Stimulated activated CD4-positive, alpha-beta T cell treated with anti-CD3 and anti-CD28 coated beads, Interleukin-12 subunit alpha, Interleukin-12 subunit beta, amount 100 ng/mL, for 4 hours (primary cell): ENCODE measurements at places on chromosomes 12 and 14.

- DNase-seq, result no peak
These were observed 21.7 kb downstream of the BORCS5 start for GRCh38 chr12:12378616-12379015.

DNA sequence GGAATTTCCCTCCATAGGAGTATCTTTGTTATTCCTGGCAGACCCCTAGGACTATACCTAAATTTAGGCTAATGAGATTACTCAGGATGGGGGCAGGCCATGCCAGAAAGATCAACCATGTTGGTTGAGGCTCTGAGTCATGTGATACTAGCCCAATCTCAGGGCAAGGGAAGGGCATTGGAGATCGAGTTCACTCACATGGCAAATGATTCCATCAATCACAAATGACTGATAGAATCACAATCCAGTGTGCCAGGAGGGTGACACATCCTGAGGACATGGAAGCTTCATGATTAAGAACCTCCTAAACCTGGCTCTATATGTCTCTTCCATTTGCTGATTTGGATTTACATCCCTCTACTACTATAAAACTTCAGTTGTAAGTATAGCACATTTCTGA lies 182.3 kb downstream of the NTF3 start:
- DNase-seq, result no peak

DNA sequence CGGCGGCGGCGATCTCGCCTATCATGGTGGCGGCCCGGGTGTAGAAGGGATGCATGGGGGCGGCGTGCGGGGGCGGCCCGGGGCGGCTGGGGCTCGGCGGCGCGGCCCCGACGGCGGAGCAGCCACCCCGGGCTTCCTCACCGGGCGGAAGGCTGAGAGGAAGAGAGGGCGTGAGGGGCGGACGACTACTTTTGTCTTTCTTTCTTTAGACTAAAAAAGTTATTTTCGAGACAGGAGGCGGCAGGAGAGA lies 240 bp downstream of the BTG1 start:
- no peak for DNase-seq

DNA sequence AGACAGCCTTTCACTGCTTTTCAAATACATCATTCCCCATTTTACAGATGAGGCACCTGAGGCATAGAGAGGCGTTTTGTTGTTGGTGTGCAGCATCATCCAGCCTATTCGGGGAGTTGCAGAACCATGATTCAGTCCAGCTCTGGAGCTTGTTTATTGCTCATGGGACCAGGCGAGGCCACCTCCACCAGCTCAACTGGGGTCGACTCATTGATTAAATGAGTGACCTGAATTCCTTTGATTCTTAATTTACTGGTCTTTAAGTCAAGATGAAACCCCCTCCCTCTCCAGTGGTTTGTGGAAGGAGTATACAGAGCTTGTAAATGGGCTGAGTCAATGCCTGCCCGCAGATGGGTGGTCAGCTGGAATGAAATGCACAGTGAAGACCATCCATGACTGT lies 161.9 kb downstream of the CHST11 start:
- DNase-seq, result no peak

DNA sequence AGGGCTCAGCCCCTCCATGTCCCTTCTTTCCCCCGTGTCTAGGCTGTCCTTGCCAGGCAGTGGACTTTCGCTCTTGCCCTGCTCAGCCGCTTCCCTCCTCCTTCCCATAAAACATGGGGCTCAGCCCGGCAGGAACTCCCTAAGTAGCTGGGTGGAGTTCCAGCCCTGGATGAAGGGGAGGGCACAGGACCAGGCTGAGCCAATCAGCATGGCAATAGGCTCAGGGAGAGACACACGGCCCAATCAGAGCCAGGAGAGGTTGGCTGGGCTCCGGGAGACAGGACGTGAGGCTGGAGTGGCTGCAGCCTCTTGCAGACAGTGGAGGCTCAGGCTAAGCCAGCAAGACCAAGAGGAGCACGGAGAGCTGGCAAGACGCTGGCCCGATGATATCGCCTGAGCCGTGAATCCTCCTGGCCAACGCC lies 54.3 kb downstream of the GALNT9 start:
- DNase-seq, result no peak

- no peak for DNase-seq
These were observed 27.6 kb downstream of the NCKAP5L start for GRCh38 chr12:49800421-49801140.

- DNase-seq, result no peak
These were observed 11.2 kb upstream of the HOXC13 start for GRCh38 chr12:53927220-53928029.

DNA sequence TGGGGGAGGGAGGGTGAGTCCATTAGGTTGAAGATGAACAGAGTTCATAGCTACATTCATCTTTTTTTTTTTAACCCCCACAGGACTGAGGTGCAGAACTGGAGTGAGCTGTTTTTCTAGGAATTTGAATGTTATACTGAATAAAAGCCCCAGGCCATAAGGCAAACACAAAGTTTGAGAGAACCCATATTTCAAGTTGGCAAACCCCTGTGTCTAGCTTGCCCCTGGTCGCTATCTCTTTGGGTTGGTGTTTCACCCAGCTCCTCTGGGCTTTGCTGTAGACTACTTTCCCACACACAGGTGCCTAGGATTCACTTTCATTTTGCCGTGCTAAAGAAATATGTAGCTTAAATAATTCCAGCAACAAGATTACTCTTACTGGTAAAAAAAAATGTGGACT lies 5.2 kb upstream of the LMO3 start:
- DNase-seq, result no peak

DNA sequence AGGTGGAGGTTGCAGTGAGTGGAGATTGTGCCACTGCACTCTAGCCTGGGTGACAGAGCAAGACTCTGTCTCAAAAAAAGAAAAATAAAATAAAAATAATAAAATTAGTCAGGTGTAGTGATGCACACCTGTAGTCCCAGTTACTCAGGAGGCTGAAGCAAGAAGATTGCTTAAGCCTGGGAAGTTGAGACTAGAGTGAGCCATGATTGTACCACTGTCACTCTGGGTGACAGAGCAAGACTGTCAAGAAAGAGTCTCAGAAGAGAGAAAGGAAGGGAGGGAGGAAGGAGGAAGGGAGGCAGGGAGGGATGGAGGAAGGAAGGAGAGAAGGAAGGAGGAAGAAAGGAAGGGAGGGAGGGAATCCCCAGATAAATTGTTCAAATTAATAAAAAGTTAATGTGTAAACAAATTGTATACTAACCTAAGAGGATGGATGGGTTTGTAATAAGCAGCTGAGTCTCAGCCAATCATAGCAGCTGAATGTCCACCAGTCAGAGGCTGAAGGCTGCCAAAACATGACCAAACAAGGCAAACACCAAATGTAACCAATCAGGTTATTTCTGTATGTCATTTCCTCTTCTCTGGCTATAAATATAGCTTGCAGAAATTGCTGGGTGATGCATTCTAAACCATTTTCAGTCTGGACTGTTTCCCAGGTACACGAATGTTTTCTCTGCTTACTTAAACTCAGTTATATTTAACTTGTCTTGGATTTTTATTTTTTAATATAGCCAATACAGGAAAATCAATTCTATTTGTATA lies 6.1 kb upstream of the CDCA4 start:
- no peak for DNase-seq
